ENCODE measurements at places on chromosomes 13 and 19.
A peak's percentile ranks its signal among the peaks of the same experiment; 100 is the strongest.

DNA sequence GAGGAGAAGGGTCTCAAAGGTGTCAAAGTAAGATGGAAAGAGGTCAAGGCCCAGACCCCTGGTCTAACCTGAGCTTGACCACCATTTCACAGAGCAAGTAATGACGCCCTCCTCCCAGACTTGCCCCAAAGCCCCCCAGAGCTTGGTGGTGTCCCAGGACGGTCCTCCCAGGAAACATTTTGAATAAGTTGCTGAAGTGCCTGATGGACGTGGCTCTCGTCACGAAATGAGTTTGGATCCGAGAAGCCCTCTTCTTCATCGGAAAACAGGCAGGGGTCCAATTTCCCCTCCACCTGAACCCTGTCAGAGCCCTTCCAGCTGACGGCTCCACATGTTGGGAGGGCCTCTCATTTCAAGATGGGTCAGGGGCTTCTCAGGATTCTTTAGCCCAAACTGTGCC, 54.5 kb upstream of the TPM4 start:
- no peak for DNase-seq

DNA sequence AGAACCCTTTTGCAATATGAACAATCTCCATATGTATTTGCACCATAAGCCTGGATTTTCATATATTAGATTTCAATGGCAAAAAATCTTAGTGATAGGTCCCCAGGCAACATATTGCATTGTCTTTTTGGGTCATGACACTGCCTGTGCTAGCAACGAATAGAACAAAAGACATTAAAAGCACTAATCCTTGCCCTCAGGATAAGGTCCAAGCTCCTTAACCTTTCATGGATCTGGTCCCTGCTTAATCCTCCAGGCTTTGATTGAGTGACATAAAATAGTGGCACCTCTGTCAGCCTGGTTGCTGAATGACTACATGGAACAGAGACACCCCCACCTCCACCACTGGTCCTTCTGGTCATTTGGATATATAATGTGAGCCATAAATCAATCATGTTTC, 134.4 kb downstream of the RBM26 start:
- no peak for DNase-seq

DNA sequence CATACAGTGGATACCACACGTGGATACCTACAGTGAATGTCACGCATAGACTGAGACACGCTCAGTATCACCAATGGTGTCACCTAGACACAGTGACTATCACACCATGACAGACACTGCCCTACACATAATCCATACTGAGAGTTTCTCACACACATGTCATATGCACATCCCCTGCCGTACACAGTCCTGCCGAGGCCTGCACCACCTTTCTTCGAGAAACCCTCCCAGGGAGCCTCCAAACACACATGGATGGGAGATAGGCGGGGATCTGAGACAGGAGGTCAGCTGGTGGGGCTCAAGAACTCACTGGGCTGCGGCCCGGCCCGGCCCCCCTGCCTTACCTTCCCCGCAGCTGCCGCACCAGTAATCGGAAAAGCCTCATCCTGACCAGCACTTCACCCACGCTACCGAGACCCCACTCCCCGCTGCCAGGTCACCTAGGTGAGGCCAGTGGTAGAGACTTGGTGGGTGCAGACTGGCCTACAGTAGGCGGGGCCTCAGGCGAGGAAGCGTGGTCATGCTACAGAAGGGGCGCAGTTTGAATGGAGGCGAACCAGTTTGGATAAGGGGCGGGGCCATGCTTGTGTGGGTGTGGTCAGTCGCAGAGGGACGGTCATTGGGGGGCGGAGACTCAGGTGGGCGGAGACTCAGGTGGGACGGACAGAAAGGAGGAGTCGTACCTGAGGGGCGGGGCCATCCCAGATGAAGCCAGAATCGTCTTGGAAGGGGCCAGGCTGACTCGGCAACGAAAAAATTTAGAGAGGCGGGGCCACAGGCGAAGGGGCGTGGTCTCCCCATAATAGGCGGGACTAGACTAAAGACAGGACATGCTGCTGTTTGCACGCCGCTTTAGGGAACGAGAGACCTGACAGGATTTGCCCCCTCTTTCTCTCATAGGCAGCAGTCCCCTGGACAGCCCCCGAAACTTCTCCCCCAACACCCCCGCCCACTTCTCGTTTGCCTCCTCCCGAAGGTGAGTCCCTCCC, 2.1 kb downstream of the MAST1 start:
- DNase-seq, result no peak

DNA sequence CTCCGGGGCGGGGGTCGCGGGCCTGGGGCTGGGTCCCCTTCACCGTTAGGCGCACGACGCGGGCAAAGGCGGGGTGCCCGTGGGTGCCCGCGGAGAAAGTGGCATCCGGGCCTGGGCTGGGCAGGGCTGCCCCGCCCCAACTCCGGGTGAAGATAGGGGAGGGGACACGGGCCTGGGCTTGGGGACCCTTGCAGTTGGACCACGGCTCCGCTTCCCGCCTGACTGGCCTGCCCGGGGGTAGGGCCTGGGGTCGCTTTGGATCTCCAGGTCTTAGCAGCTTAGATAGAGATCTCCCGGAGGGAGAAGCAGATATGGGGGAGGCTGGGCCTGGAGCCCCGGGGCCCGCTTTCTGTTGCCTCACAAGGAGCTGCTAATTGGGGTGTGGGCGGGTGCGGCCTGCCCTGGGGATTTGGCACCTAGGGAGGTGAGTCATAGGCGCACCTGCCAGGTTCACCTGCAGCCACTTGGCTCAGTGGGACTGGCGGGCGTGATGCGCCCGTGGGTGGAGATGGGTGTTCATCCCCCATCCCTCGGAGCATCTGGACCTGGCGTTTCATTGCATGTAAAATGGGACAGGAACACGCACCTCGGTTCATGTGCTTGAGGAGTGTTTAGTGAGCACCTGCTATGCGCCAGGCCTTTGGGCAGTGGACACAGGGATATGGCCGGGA, 585 bp downstream of the MAP1S start:
- DNase-seq, result no peak

DNA sequence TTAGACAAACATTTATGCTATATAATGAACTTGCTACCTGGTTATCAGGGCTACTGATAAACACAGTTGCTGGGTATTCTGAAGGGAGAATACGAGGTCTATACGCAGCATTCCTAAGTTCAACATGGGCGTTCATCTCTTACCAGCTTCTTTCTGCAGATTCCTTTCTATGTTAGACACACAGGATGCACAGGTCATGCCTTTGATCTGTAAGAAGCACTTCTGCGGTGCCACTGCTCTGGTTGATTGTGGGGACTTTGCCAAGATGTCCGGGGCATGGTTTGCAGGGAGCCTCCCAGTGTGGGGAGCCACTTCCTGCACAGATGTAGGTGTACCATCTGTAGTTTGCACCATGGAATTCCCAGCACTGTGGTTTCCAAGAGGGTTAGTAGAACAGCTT, 40.9 kb downstream of the ATP7B start:
- DNase-seq, result no peak

DNA sequence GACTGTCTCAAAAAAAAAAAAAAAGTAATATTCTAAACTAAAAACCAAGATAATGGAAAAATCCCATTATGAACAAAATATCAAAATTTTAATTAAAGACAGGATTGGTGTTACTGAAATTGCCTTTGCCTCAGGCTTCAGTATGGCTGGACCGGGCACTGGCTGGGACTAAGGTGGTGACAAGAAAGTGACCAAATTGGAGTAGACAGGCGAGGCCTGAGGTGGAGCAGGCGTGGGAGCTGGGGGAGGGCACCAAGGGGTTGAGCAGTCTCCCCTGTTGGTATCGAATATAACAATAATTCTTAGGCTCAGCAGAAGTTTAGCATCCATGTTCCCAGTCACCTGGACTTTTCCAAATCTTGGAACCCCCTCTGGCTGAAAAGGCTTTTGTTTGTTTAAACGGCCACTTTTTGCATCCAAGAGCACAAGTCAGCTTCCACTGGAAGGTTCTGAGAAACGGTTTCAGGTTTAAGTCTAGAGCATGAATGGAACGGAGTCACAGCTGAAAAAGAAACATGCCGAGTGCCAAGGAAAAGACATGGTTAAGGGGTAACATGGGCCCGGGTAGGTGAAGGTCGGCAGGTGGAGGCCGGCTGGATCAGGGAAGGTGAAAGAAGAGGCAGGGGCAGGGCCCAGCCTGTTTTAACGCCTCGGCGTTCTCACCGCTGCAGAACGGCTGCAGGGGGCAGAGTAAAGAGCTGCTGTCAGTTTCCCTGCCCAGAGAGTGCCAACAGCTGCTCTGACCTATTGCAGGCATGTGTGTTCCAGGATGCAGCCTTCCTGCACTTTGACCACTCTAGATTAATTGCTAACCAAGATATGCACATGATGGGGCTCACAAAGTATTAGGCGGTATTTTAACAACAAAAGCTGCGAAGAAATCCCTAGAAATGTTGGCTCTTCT, 104.4 kb downstream of the TM9SF2 start:
- peak; percentile 40 for DNase-seq

DNA sequence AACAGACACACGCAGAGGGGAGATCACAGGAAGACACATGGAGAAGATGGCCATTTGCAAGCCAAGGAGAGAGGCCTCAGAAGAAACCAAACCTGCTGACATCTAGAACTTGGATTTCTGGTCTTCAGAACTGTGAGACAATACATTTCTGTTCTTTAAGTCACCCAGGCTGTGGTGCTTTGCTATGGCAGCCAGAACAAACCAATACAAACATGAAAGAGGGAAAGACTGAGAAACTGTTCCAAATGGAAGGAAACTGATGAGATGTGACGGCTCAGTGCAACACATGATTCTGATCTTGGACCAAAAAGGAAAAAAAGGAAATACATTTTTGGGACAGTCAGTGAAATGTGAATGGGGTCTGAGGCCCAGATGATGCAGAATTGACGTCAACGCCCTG, 30.2 kb upstream of the SACS start:
- DNase-seq, result no peak

DNA sequence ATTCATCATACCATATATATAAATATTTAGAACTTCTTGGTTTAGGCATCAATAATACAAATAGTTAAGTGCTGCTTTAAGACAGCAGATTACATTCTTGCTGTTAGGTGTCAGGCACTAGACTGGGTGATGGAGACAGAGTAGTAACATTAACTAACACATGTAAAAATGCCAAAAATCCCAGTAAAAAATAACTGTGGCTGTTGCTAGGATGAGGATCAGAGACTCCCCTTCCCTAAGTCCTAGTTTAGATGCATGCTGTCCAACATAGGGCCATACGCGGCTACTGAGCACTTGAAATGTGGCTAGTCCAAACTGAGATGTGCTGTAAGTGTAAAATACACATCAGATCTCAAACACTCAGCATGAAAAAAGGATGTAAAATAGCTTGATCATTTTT, 94.7 kb downstream of the CDADC1 start:
- no peak for DNase-seq

- no peak for DNase-seq
These were observed 26.0 kb downstream of the IRS2 start for GRCh38 chr13:109760402-109760801.

DNA sequence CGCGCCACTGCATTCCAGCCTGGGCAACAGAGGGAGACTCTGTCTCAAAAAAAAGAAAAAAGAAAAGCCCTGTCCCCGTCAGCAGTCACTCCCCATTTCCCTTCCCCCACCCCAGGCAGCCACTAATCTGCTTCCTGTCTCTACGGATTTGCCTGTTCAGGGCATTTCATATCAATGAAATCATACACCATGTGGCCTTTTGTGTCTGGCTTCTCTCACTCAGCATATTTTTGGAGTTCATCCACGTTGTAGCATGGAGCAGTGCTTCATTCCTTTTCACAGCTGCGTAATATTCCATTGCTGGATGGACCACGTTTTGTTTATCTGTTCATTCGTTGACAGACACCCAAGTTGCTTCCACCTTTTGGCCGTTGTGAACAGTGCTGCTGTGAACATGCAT, 36.1 kb upstream of the KLF2 start:
- DNase-seq, result no peak

- peak; percentile 76 for DNase-seq
These were observed at the start of gene EPSTI1 for GRCh38 chr13:42991898-42992763. Gene EPSTI1 (minus strand): TSS chr13:42992241. CDS start chr13:42992165, 76 bp downstream.

DNA sequence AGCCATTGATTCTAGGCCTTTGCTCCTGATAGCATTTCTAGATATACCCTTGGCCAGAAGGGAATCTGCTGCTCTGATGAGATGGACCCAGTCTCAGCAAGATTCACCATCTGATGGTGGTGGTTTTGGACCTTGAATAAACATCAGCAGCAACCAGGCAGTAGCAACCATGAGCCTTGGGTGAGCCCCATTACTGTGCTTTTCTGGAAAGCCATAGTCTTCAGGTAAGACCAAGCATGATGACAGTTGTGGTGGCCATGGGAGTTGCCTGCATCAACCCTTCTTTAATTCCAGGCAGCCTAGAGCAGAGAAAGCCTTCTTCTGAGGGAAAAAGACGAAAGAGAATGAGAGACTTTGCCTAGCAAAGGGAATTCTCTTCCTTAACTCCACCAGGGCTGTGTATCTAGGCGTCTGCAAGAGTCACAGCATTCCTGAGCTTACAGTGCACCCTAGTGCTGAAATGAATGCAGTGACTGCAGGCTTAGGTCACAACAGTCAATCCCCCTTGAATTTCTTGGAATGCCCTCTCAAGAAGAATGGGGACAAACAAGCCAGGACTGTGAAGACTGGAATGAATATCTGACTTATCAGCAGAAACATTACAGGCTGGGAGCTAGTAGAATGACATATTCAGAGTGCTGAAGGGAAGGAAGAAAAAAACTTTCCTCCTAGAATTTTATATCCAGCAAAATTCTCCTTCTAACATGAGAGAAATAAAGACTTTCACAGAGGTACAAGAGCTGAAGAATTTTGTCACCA, 942.4 kb upstream of the PCDH20 start:
- DNase-seq, result no peak

DNA sequence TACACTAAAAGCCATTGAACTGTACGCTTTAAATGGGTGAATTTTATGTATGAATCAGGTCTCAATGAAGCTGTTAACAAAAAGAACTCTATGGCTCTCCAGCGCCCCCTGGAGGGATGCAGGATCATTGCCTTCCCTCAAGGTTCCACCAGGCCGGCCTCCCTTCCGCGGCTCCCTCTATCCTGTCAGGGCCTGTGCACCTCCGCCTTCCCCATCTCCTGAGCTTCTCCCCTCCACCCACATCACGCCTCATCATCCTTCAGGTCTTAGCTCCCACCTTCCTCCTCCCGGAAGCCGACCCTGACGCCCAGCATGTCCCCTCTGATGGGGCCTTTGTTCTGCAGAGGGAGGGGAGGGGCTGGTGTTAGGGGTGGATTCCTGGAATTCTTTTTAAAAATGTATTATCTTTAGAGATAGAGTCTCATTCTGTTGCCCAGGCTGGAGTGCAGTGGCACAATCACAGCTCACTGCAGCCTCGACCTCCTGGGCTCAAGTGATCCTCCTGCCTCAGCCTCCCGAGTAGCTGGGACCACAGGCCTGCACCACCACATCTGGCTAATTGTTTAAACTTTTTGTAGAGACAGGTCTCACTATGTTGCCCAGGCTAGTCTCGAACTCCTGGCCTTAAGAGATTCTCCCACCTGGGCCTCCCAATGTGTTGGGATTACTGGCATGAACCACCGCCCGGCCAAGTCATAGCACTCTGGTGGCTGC, 27.7 kb downstream of the MEIS3 start:
- DNase-seq, result peak; percentile 78

DNA sequence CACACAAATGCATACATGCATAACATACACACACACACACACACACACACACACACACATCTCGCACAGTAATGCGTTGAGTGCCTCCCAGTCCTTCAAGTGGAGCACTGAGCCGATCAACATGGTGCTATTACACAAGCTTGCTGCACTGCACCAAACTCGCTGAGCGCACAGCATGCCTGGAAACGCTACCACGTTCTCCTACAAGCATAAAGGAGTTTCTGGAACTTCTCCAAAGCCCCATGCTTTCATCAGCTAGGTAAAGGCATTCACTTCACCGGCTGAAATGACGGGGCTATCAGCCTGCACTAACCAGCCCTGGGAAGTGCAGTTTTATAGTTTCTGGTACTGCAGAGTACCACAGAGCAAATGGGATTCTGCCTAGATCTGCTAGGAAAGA, 92.7 kb downstream of the FGF14 start:
- no peak for DNase-seq

Measured in T-cell (primary cell).